Posterior vena cava (tissue), 2 donors: ENCODE measurements at places on chromosomes 11 and 22. TPM values are rescaled to one million over a fixed set of nuclear protein-coding genes. Genes with fewer than 3 reads are reported as not detected.
A peak's percentile ranks its signal among the peaks of the same experiment; 100 is the strongest.

DNA sequence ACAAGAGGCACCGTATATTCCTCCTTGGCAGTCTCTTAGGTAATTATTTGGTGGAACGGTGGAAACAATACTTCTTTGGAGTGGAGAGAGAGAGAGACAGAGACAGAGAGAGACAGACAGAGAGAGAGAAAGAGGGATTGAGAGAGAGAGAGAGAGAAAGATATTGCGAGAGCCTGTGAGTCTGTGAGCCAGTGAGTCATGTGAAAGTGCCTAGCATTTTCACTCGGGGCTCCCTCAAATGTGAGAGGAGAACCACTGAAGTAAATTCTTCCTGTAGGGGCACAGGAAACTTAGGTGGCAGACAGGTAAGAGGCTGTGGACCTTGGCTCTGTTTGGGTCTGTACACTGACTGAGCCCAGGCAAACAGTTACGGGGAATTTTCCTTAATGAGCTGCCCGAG, 31.6 kb upstream of the SNX19 start:
- no peak for DNase-seq

DNA sequence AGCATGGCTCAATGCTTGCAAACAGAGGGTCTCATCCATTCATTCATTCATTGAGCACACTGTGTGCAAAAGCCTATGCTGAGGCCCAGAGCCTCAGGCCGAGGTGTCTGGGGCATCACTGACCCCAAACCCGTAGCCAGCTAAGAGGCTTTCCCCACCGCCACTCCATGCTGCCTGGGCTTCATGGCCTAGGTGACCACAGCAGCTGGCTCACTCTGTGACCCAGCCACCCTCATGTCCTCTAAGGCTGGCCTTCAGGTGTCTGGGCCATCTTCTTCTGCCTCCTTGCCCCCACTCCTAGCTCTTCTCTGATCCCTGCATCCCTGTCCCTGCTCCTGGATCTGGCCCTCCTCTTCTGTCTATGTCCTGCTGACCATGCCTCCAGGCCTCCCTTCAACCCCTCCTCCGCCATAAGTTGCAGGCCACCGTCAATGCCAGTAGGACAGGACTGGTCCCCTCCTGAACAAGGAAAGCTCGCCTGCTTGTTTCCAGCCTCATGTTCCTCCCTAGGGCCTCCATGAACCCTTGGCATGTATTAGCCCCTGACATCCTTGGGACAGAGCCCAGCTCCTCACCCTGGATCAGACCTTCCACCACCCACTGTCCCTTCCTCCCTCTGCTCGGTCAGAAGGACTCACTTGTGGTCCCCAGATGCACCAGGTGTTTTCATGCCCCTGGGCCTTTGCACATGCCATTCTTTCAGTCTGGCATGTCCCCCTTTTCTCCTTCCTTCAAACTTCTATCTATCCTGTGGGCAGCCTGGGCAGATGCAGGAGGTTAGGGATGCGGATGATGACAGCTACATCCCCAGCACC, 92.8 kb downstream of the MYEOV start:
- peak; percentile 44 for DNase-seq

- DNase-seq: no peak
Measured at GRCh38 chr11:16027621-16028020, 328.7 kb downstream of the SOX6 start.

DNA sequence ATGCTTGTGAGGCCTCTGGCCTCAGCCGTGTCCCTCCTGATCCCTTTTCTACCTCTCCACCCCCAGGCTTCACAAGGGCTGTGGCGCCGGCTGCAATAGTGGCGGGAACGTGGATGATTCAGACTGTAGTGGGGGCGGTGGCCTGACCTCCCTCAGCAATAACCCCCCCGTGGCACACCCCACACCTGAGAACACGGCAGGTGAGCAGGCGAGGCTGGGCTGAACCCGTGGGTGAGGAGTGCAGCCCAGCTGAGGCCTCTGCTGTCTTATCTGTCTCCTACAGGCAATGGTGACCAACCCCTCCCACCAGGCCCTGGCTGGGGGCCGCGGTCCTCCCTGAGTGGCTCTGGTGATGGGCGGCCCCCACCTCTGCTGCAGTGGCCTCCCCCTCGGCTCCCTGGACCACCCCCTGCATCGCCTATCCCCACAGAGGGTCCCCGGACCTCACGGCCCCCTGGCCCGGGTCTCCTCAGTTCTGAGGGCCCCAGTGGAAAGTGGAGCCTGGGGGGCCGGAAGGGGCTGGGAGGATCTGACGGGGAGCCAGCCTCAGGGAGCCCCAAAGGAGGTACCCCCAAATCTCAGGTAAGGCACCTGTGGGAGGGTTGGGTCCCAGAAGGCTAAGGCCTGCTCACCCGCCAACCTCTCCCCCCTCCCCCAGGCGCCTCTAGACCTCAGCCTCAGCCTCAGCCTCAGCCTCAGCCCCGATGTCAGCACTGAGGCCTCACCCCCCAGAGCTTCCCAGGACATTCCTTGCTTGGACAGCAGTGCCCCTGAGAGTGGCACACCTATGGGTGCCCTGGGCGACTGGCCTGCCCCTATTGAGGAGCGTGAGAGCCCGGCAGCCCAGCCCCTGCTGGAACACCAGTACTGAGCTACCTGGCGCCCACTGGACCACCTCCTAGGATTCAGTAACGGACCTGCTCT, 1.5 kb upstream of the SIPA1 start:
- DNase-seq: no peak

GRCh38 chr11:97937501-97937900, 1083.2 kb upstream of the CNTN5 start:
- no peak for DNase-seq

- DNase-seq: no peak
Measured at GRCh38 chr11:4921796-4922195, 2.3 kb downstream of the OR51G1 start.

- DNase-seq: no peak
Measured at GRCh38 chr11:65864706-65865471, 4.7 kb downstream of the MUS81 start.

- DNase-seq: no peak
Measured at GRCh38 chr11:57641011-57641807, 8.5 kb downstream of the YPEL4 start.

DNA sequence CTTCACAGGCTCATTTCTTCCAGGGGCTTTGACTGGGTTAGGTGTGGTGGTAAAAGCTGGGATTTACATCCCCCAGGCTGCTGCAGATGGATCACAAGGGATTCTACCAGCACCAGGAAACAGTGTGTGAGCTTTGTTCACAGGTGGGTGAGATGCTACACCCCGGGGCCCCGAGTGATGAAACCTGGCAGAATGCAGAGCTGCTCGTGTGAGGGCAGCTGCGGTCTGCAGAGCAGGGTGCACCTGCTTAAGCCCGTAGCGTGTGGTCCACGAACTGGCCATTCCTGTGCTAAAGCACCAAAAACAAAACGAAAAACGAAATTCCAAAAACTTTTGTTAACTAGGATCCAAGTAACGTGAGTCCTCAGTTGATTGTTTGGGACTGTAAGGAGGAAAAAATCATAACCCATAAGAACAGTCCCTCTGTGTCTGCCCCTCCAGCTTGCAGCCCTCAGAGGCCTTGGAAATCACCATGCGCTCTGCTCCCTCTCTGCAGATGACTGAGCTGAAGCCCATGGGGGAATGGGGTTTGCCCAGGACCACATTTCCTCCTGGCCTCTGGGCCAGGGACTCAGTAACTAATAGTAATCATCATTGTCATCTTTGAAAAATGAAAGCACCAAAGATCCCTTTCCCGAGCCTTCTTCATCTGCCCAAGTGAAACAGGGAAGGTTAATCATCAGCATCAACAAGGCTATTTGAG, 24.6 kb downstream of the ELF5 start:
- no peak for DNase-seq

- peak; percentile 83 for DNase-seq
Measured at GRCh38 chr11:76410851-76411357, 29.8 kb downstream of the GVQW3 start.

- DNase-seq: no peak
Measured at GRCh38 chr11:97614606-97615005, 1224.8 kb downstream of the JRKL start.

GRCh38 chr11:65425105-65425970, 2.7 kb downstream of the NEAT1 start:
- peak; percentile 77 for DNase-seq

DNA sequence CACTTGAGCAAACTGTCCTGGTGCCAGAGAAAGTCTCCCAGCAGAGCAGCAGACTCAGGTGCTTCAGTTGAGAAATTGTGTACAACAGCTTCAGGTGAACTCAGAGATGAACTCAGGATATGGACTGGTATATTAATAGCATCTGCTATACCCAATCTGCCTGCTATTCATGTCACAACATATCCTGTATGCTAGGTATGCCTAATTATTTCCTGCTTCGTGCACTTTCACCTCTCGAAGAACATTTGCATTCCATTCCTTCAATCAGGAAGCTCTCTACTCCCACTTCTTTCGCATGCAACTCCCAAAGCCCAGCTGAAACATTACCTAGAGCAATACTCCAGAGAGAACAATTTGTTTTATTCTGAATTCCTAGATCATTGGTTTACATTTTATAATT, 207.7 kb downstream of the KCNA4 start:
- DNase-seq: no peak

GPR83 gene
- total RNA-seq: 0.05 TPM

KLHDC7B gene
- total RNA-seq: 0.28 TPM

KRTAP5-10 gene
- not detected for total RNA-seq

GVQW3 gene
- total RNA-seq: 1.9 TPM

PRG2 gene
- 0.52 TPM for total RNA-seq

MUC5B gene
- 0.69 TPM for total RNA-seq

APOL5 gene
- not detected for total RNA-seq

TSSK2 gene
- total RNA-seq: not detected

RBMXL2 gene
- total RNA-seq: not detected
